Endothelial cell of umbilical vein (primary cell): ENCODE measurements at places on chromosomes 7 and 10. TPM values are rescaled to one million over a fixed set of nuclear protein-coding genes. Genes with fewer than 3 reads are reported as not detected.

DNA sequence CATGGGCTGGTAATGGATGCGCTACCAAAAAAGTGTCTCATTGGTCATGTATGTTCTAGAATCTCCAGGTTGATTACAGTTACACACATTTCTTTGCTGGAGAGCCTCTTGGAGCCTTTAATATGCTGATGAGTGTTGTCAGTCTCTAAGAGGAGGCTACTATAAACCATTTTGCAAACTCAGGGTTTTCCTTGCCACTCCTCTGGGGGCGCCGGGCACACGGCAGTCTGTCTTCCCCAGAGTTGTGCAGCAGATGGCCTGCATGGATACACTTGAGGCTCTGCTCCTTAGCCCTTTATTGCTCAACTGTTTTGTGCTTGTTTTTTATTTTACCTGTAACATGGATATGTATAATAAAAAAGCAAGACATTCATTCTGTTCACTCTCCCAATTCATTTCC lies 196.5 kb downstream of the ACTR3B start:
- no peak overlapping the region for H3K4me3 ChIP-seq
- no peak overlapping the region for H3K27ac ChIP-seq
- H3K36me3 ChIP-seq = no peaks in the 10 kb centered on the region
- no peaks in the 10 kb centered on the region for H3K27me3 ChIP-seq
- no peaks in the 10 kb centered on the region for H3K4me1 ChIP-seq

- H3K36me3 ChIP-seq = no peaks in the 10 kb centered on the region
- no peak for DNase-seq
- peaks cover 11% of the 10 kb centered on the region for H3K27me3 ChIP-seq
- H3K4me3 ChIP-seq = no peak overlapping the region
Observed at GRCh38 chr7:35546691-35547429, 148.1 kb downstream of the HERPUD2 start.

DNA sequence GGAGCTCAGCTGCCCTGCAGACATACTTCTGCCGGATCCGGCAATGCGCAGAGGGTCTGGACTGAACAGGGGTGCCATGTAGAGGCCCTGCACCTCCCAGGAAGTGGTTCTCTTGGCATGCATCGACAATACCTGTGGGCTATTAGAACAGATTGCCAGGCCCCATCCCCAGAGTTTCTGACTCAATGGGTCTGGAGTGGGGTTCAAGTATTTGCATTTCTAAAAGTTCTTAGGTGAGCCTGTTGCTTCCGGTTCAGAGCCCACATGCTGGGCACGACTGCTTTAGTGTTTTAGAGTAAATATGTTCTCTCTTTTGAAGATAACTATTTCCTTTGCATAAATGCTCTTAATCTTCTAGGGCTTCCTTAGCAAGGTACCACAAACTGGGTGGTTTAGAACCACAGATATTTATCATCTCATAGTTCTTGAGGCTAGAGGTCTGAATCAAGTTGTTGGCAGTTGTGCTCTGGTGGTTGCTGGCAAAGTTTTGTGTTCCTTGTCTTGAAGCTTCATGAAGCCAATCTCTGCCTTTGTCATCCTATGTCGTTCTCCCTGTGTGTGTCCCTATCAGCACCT lies 435.5 kb downstream of the TCERG1L start:
- H3K27me3 ChIP-seq = no peaks in the 10 kb centered on the region
- DNase-seq = no peak
- no peak overlapping the region for H3K27ac ChIP-seq
- H3K4me1 ChIP-seq = no peaks in the 10 kb centered on the region
- no peaks in the 10 kb centered on the region for H3K36me3 ChIP-seq

- peak; percentile 92 for DNase-seq
- no peak overlapping the region for H3K4me3 ChIP-seq
- peaks cover 56% of the 10 kb centered on the region for H3K4me1 ChIP-seq
- H3K36me3 ChIP-seq = no peaks in the 10 kb centered on the region
- H3K27me3 ChIP-seq = no peaks in the 10 kb centered on the region
Observed at GRCh38 chr10:4243651-4244050, 458.6 kb upstream of the KLF6 start.

DNA sequence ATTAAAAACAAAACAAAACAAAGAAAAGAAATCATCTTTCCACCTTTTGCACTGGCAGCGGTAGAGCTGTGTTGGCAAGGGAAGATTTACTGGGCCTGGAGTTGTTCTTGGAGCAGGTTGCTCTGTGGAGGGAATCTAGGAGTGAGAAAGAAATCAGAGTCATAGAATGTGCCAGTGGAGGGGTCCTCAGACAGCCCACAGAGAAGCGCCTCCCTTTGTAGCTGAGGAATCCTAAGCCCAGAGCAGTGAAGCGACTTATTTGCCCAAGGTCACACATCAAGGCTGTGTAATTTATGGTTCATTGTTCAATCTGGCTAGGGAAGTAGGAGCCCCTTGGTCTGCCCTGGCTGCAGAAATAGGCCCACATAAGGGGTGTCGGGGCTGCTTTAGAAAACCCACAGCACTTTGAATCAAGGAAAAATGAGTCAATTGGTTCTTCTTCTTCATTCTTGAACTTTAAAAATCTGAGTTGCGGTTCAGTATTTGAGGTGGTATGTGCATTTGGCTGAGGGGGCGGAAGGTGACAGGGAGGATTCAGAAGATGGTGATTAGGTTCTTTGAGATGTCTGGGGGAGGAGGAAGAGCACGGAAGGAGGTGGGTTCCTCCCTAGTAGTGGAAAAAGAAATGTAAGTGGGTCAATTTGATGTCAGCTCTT lies 253.7 kb downstream of the PTEN start:
- no peak overlapping the region for H3K4me3 ChIP-seq

DENND2A gene
- 0.33 TPM in 1 of 2 replicates, not detected in the other for total RNA-seq

DNA sequence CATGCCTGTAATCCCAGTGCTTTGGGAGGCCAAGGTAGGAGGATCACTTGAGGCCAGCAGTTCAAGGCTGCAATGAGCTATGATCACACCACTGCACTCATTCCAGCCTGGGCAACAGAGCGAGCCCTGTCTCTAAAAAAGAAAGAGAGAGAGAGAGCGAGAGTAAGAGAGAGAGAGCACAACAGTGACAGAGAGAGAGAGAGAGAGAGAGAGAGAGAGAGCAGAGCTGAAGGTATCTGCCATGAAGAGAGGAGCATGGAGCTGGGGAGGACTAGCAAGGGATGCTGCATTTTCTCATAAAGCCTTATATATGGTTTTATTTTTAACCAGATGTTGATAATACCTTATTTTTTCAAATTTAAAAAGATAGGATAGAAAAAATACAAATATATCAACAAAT lies 84.5 kb upstream of the RNF32 start:
- no peak for DNase-seq
- no peak overlapping the region for H3K4me3 ChIP-seq
- H3K4me1 ChIP-seq = no peaks in the 10 kb centered on the region
- H3K27ac ChIP-seq = no peak overlapping the region
- H3K27me3 ChIP-seq = no peaks in the 10 kb centered on the region

- no peaks in the 10 kb centered on the region for H3K27me3 ChIP-seq
- no peak overlapping the region for H3K4me3 ChIP-seq
- H3K4me1 ChIP-seq = no peaks in the 10 kb centered on the region
- H3K27ac ChIP-seq = no peak overlapping the region
Observed at GRCh38 chr10:12375076-12375504, 25.7 kb downstream of the CAMK1D start.

NUPR2 gene
- total RNA-seq = not detected in 2 replicates

DNA sequence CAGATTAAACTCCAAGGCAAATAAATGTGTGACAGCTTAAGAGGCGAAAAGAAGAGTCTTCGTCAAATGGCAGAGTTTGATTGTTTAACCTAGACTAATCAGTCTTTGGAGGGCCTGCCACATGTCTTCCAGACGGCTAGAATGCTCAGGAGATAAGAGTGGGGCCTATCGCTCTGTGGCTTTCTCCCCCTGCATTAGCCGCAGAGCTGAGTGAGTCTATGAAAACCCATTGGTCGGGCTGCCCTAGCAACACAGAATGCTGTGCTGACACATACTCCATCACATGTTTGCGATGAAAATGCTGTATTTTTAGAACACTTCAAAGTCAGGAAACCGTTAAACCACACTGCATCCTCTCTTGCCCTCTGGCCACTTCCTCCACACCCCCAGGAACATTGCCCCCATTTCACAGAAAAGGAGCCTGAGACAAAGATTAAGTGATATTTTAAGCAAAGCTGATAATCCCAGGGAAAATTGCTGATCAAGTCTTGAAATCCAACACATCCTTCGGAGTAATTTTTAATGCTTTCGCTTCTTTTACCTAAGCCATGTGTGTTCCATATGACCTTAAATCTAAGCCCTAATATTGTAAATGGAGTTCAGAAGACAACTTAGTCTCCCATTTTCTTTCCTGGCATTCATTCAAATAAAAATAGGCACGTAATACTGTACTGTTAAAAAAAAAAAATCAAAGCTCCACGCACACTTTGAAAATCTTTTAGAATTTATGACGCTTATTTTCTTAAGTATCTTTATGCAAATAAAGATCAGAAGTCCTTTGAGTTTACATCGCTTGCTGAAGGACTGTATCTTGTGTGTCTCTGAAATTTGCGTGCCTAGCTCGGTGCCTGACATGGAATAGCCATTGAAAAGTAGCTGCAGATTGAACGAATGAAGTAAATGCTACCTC lies 161.2 kb downstream of the CELF2 start:
- H3K4me3 ChIP-seq = no peak overlapping the region
- no peaks in the 10 kb centered on the region for H3K36me3 ChIP-seq
- DNase-seq = peak; percentile 49
- H3K27ac ChIP-seq = no peak overlapping the region
- no peaks in the 10 kb centered on the region for H3K27me3 ChIP-seq
- H3K4me1 ChIP-seq = peaks cover 6% of the 10 kb centered on the region

- H3K27me3 ChIP-seq = no peaks in the 10 kb centered on the region
- no peak overlapping the region for H3K4me3 ChIP-seq
- no peak overlapping the region for H3K27ac ChIP-seq
- no peak for DNase-seq
- H3K4me1 ChIP-seq = no peaks in the 10 kb centered on the region
Observed at GRCh38 chr10:132907821-132908620, 34.3 kb downstream of the CFAP46 start.

GRCh38 chr10:8369666-8370065 lies 315.2 kb downstream of the GATA3 start:
- H3K4me1 ChIP-seq = peaks cover 14% of the 10 kb centered on the region
- peaks cover 2% of the 10 kb centered on the region for H3K27me3 ChIP-seq
- peak overlapping the region; percentile 60 for H3K27ac ChIP-seq
- H3K36me3 ChIP-seq = no peaks in the 10 kb centered on the region
- peak; percentile 76 for DNase-seq

GRCh38 chr10:101219139-101219945 lies 9.9 kb downstream of the LBX1 start:
- peaks cover 94% of the 10 kb centered on the region for H3K27me3 ChIP-seq
- no peak overlapping the region for H3K27ac ChIP-seq
- H3K36me3 ChIP-seq = no peaks in the 10 kb centered on the region
- no peak overlapping the region for H3K4me3 ChIP-seq
- no peak for DNase-seq
- no peaks in the 10 kb centered on the region for H3K4me1 ChIP-seq

DNA sequence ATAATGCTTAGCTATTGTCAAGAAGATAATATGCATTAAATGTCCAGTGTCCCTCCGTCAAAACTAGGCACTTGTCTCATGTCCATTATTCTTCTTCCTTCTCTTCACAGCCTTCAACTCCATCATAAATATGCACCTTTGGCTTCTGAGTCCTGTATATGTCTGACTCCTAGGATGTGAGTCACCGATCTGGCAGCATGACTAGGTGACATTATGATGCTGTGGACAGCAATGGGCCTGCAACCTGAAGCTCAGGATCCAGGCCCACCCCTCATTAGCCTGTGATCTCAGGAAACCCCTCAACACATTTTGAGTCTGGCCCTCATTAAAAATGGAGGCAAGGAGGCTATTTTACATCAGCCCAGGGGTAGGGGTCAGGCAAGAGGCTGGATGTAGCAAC lies 362.5 kb upstream of the ZMIZ1 start:
- no peak overlapping the region for H3K4me3 ChIP-seq
- no peak for DNase-seq
- H3K27ac ChIP-seq = no peak overlapping the region

SFR1 gene
- total RNA-seq = 8.3 and 8.9 TPM in 2 replicates

DNA sequence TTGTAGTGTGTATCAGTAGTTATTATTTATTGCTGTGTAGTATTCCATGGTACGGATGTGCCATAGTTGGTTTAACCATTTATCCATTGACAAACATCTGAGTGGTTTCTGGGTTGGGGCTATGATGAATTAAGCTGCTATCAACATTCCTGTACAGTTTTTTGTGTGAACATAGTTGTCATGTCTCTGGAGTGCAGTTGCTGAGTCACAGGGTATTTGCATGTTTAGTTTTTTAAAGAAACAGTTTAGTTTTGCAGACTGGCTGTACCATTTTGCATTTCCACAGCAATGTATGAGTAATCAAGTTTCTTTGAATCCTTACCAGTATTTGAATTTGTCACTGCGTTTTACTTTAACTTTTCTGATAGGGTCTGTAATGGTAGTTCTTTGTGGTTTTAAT lies 516.7 kb upstream of the CELF2 start:
- no peak for DNase-seq
- no peaks in the 10 kb centered on the region for H3K27me3 ChIP-seq
- H3K4me3 ChIP-seq = no peak overlapping the region
- peaks cover 4% of the 10 kb centered on the region for H3K4me1 ChIP-seq
- no peaks in the 10 kb centered on the region for H3K36me3 ChIP-seq

GRCh38 chr10:3172081-3172445 lies 519 bp downstream of the PITRM1 start:
- peak overlapping the region; percentile 93 for H3K4me3 ChIP-seq
- peak overlapping the region; percentile 85 for H3K27ac ChIP-seq
- DNase-seq = peak; percentile 86
- H3K27me3 ChIP-seq = peaks cover 11% of the 10 kb centered on the region
- H3K36me3 ChIP-seq = peaks cover 17% of the 10 kb centered on the region

GRCh38 chr10:17059197-17059688 lies 70.4 kb downstream of the CUBN start:
- H3K4me3 ChIP-seq = no peak overlapping the region
- DNase-seq = no peak
- H3K4me1 ChIP-seq = peaks cover 49% of the 10 kb centered on the region
- H3K27ac ChIP-seq = peak overlapping the region; percentile 28
- H3K27me3 ChIP-seq = no peaks in the 10 kb centered on the region

DNA sequence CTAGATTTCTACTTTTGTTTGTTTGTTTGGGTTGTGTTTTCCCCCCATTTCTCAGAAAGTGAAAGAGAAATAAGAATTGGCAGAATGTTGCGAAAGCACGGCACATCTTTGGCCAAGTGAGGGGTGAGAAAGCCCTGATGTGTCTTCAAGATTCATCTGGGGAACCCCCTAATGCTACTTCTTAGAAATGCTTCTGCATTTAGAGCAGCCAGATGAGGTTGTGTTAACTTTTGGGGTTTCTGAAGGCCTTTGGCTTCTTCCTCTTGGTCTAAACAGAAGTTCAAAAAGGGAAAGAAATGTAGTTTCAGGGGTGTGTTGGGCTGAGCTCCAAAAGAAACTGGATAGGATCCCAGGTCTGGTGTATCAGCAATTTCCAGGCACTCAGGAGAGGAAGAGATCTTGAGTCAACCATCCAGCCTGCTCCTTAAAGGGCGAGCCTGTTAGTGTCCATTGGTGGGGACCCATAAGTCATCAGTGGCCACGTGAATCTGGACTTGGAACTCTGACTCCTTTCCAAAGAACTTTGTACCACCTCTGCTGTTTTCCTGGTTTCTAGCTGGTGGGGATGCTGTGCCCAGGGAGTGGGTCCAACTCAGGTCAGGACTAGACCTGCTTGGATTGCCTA lies 6.5 kb downstream of the DUSP5 start:
- H3K4me3 ChIP-seq = peak overlapping the region; percentile 0
- peaks cover 77% of the 10 kb centered on the region for H3K4me1 ChIP-seq
- H3K27ac ChIP-seq = peak overlapping the region; percentile 92
- H3K27me3 ChIP-seq = no peaks in the 10 kb centered on the region
- peak; percentile 94 for DNase-seq
